ENCODE measurements at places on chromosomes 4 and X.

GRCh38 chr4:167088115-167088514 is 146.2 kb downstream of the SPOCK3 start:
- no peak for DNase-seq

GRCh38 chr4:186887291-186887700 is 163.6 kb upstream of the FAT1 start:
- DNase-seq, result no peak

DNA sequence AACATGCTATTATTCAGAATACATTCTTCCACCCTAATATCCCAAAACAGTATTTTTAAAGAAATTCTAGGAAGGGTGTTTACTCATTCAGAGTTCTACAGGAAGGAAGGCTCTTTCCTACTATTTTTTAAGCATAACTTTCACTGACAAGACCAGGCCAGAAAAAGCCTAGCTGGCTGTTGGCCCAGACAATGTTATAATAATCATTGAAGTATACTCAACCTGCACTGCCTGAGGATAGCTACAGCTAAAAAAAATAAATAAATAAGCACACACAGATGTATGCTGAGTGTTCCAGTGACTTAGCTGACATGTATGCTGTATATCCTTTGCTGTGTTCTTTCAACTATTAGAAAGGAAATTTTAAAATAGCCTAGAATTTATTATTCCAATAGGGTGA is 145.8 kb upstream of the SPRY1 start:
- DNase-seq, result peak; percentile 45

DNA sequence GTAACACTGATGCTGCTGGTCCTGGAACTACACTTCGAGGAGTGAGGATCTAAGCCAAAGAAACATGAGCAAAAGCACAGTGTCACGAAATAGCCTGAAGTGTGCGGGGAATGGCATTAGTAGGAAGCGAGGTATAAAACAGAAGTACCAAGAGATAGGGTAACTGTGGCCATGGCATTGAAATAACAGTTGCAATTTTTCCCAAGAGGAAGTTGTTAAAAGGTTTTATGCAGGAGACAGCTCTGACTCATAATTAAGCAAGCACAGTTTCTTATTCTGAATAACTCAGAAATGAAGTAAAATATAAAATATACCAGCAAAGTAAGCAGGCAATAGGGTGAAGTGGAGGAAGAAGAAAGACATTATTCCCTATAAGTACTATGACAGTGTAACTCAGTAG is 90.3 kb upstream of the TMEM150C start:
- no peak for DNase-seq

- DNase-seq, result no peak
Observed at GRCh38 chr4:39056023-39056422, 6.0 kb upstream of the KLHL5 start.

GRCh38 chr4:12507868-12508481 is 976.2 kb downstream of the RAB28 start:
- no peak for DNase-seq

DNA sequence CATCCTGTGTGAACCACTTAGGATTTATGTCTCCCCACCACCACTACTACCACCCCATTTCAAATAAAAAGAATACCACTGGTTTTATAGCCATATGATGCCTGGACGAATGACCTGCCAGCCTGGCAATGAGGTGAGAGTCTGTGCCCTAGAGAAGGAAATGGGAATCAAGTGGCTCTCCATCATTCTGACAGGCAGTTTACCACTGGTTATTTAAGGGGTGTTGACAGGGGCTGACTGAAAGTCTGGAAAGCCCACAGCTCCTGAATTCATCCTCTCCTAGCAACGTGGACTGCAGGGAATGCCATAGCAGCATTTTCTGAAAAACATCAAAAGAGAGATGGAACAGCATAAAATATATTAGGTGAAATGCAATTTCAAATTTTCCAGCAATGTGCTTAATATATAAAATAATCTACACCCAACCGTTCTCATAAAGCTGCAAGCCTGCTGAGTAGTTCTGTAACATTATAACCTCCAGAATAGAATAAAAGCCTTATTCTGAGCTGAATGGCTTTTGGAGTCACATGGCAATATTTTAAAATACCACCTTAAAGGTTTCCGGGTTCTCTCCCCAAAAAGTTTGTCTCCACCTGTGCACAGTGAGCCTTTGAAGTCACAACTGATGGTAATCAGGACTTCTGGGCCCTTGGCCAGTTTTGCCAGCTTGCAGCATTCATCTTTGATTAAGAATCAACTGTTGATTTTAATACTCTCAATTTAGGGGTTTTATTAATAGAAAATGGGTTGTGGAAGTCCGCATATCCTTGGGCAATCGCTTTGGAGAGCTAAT is 121.5 kb downstream of the DCTD start:
- peak; percentile 6 for DNase-seq

DNA sequence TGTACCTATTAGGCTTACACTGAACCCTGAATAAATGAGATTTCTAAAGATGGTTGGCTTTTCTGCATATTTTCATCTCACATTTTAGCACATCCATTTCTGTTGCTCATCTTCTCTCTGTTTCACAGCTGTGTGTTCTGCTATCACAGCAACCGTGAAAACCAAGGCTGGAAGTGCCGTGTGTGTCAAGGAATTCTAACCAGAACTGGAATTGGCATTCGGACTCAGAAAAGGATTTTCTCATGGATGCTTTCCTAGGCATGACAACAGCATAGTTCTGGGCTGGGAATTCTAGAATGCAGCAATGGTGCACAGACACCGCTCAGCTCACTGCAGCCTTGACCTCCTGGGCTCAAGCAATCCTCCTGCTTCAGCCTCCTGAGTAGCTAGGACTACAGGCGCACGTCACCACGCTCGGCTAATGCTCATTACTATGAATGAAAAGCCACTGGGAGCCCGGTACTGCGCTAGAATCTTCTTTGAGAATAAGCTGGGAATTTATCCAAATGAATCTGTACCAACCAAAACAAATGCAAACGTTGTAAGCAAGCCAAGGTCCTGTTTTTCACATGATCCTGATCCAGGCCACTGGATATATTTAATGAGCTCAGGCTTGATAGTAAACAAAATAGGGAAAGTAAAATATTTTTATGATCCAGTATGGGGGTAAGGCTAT is 105.2 kb downstream of the RBM47 start:
- no peak for DNase-seq

GRCh38 chrX:14309431-14309830 is 219.9 kb upstream of the GLRA2 start:
- DNase-seq, result no peak

GRCh38 chrX:39688576-39689375 is 409.0 kb downstream of the BCOR start:
- DNase-seq, result peak; percentile 13

DNA sequence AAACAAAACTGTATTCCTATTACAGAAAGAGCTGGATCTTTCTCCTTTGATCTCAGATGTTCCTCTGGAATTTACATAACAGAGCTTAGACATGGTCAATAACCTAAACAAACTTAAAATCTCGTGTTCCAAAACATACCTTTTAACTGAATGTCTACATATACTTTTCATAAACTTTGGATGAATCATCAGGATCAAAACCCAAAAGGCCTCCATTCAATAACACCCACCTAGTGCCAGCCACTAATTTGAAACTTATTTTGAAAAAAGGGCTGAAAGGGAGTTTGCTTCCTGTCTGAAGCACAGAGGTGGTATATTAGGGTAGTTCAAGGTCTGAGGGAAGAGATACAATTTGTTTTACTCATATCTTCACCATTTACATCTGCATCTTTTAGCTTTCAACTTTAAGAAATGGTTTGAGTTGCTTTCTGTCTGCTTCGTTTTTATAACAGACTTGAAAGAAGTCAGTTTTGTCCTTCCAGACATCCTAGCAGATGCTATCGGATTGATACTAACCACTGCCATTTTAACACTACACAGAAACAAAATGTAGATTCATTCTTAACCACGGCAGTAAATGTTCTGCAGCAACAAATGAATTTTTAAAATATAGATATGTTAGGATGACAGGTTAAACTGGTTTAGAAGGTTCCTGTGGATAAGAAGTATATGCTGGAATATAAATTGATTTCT is 242.8 kb upstream of the DKK2 start:
- no peak for DNase-seq

GRCh38 chr4:149214301-149214700 is 601.3 kb downstream of the IQCM start:
- DNase-seq, result no peak

- no peak for DNase-seq
Observed at GRCh38 chr4:186079694-186080093, 10.7 kb downstream of the TLR3 start.

GRCh38 chr4:95537863-95538488 is 10.8 kb downstream of the UNC5C start:
- DNase-seq, result no peak

GRCh38 chrX:105694839-105695238 is 127.5 kb upstream of the NRK start:
- DNase-seq, result no peak

DNA sequence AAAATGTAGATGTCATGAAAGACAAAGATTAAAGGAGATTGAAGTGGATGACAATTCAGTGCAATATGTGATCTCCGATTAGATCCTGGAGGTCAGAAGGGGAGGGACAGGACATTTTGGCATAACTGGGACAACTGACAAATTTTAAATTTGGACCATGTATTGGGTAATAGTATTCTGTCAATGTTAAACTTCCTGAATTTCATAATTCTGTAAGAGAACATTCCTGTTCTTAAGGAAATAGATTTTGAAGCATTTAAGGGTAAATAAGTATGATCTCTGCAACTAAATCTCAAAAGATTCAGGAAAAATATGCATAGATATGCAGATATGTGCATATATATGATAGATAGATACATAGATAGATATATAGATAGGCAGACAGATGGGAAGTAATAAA is 11.0 kb downstream of the ODAPH start:
- no peak for DNase-seq
